ENCODE measurements at places on chromosomes 7 and 10. TPM values are rescaled to one million over a fixed set of nuclear protein-coding genes. Genes with fewer than 3 reads are reported as not detected.

Gene GHITM
- polyA plus RNA-seq, result 378 TPM

Gene ASB4
- not detected for polyA plus RNA-seq

Gene SDK1
- polyA plus RNA-seq, result 0.91 TPM

Gene CSTF2T
- polyA plus RNA-seq, result 17.1 TPM

Gene DENND2A
- polyA plus RNA-seq, result 0.99 TPM

Gene PPP1R17
- 814 TPM for polyA plus RNA-seq

Gene SUMF2
- 48.1 TPM for polyA plus RNA-seq

Gene PIK3CG
- polyA plus RNA-seq, result not detected

Gene OR2A1
- polyA plus RNA-seq, result not detected

Gene SGCE
- 101 TPM for polyA plus RNA-seq

Gene SSMEM1
- polyA plus RNA-seq, result not detected

Gene LIPJ
- polyA plus RNA-seq, result not detected

Gene TYW1B
- polyA plus RNA-seq, result 2.5 TPM

Gene CCL24
- polyA plus RNA-seq, result not detected

Gene RAPGEF5
- polyA plus RNA-seq, result 16.7 TPM

Gene GSTO2
- polyA plus RNA-seq, result 26.0 TPM

Gene HOXA5
- not detected for polyA plus RNA-seq

Gene MUC12
- polyA plus RNA-seq, result not detected

Gene BLNK
- polyA plus RNA-seq, result 0.70 TPM

Gene HOXA2
- not detected for polyA plus RNA-seq

Gene PTPRN2
- polyA plus RNA-seq, result 1.4 TPM

All from Purkinje cell (primary cell).